ENCODE measurements at places on chromosomes 4 and X. TPM values are rescaled to one million over a fixed set of nuclear protein-coding genes. Genes with fewer than 3 reads are reported as not detected.

The FGG gene
- under 0.01 TPM for total RNA-seq

The NUDT10 gene
- total RNA-seq: 0.85 TPM

The BEND2 gene
- total RNA-seq: not detected

The ACE2 gene
- 1.1 TPM for total RNA-seq

The SOD3 gene
- 156 TPM for total RNA-seq

The CTBP1 gene
- 309 TPM for total RNA-seq
